ENCODE measurements at places on chromosomes 2 and 18. TPM values are rescaled to one million over a fixed set of nuclear protein-coding genes. Genes with fewer than 3 reads are reported as not detected.

The FOXI3 gene
- total RNA-seq = not detected

The SLC4A1AP gene
- 27.7 TPM for total RNA-seq

The VWC2L gene
- total RNA-seq = not detected

The DQX1 gene
- total RNA-seq = 2.8 TPM

The RAPGEF4 gene
- 1.4 TPM for total RNA-seq

The THUMPD2 gene
- total RNA-seq = 10.4 TPM

The CAPN13 gene
- not detected for total RNA-seq

The UBXN2A gene
- 13.0 TPM for total RNA-seq

The PFN4 gene
- 0.21 TPM for total RNA-seq

The STK39 gene
- 19.2 TPM for total RNA-seq

The CCL20 gene
- 158 TPM for total RNA-seq

The KCNK3 gene
- total RNA-seq = not detected

The TIA1 gene
- 34.1 TPM for total RNA-seq

The SULT1C4 gene
- total RNA-seq = 4.8 TPM

The INHA gene
- total RNA-seq = 0.48 TPM

The ALPP gene
- not detected for total RNA-seq

The ELOA2 gene
- total RNA-seq = not detected

The UGT1A6 gene
- 23.2 TPM for total RNA-seq

The CTAGE1 gene
- not detected for total RNA-seq

The ANKRD30B gene
- total RNA-seq = not detected

The C2orf81 gene
- total RNA-seq = 0.72 TPM

The DCDC2C gene
- total RNA-seq = not detected

The COL4A3 gene
- total RNA-seq = under 0.01 TPM

The CMPK2 gene
- total RNA-seq = 1.4 TPM

The DLGAP1 gene
- 0.72 TPM for total RNA-seq

The IL1B gene
- total RNA-seq = 169 TPM

The INHBB gene
- 0.21 TPM for total RNA-seq

The EFHD1 gene
- total RNA-seq = 1.2 TPM

The TFPI gene
- 19.0 TPM for total RNA-seq

The CREG2 gene
- total RNA-seq = 1.7 TPM

The CAPN14 gene
- total RNA-seq = 2.2 TPM

The REG3G gene
- total RNA-seq = not detected

The CWC22 gene
- 15.3 TPM for total RNA-seq

The CPLX4 gene
- total RNA-seq = 0.24 TPM

The TRMT61B gene
- 18.1 TPM for total RNA-seq

The WNT6 gene
- under 0.01 TPM for total RNA-seq

The AGXT gene
- not detected for total RNA-seq

The OXER1 gene
- not detected for total RNA-seq

The SPATA3 gene
- total RNA-seq = not detected

The GPR155 gene
- 1.7 TPM for total RNA-seq

The PRKAG3 gene
- total RNA-seq = not detected

The UPP2 gene
- total RNA-seq = not detected

The KLHL29 gene
- total RNA-seq = 6.0 TPM

The EIF5B gene
- 32.0 TPM for total RNA-seq

The RNF152 gene
- total RNA-seq = 31.6 TPM

The DLX1 gene
- not detected for total RNA-seq

The ZNF892 gene
- total RNA-seq = 7.2 TPM

The IER3IP1 gene
- total RNA-seq = 19.5 TPM

The GCG gene
- total RNA-seq = not detected

The IGFBP2 gene
- 41.8 TPM for total RNA-seq

The CPO gene
- total RNA-seq = not detected

The STARD7 gene
- 150 TPM for total RNA-seq

The BCL2 gene
- 2.6 TPM for total RNA-seq

The APCDD1 gene
- not detected for total RNA-seq

The DYSF gene
- total RNA-seq = 7.0 TPM

The NUP35 gene
- 19.8 TPM for total RNA-seq
